SK-MEL-5 (cell line): ENCODE measurements at places on chromosomes 11 and 22. TPM values are rescaled to one million over a fixed set of nuclear protein-coding genes. Genes with fewer than 3 reads are reported as not detected.
A peak's percentile ranks its signal among the peaks of the same experiment; 100 is the strongest.

- no peak for DNase-seq
Observed at GRCh38 chr11:86587264-86588193, 84.9 kb downstream of the ME3 start.

- DNase-seq = no peak
Observed at GRCh38 chr22:26903030-26903856, 245.9 kb downstream of the MIAT start.

DNA sequence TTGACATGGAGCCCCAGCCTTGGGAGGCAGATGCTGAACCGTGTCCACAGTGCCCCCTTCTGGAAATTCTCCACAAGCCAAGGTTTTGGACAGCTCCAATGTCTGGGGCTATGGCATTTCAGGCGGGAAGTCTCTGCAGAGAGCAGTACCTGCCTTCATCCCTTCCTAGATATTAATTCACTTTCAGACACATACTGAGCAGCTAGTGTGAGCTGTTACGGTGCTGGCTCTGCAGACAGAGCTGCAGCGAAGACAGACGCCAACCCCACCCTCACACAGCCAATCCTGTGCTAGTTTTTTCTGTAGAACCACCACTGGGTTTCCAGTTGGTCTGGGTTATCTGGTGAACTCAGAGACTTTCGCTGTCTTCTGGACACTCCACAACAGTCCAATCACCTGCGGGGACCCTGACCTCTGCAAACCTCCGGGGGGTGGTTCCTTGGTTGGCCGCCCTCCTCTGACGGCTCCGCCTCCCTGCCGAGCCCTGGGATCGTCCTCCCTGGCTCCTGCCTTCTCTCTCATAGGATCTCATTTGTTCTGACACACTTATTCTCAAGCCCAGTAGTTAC lies 9.1 kb downstream of the LMF2 start:
- peak; percentile 92 for DNase-seq

DNA sequence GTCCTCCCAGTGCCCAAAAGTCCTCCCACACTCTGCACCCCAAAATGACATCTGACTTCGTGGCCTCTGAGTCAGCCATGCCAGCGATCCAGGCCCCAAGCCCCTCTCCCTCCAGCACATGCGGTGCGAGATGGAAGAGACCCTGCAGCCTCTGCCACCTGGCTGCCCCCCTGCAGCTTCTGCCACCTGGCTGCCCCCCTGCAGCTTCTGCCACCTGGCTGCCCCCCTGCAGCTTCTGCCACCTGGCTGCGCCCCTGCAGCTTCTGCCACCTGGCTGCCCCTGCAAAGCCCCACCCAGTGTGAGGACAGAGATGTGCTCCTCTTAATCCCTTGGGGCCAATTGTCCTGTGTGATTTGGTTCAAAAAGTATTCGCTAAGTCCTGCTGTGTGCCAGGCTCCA lies 68.0 kb downstream of the WNT7B start:
- DNase-seq = no peak

- no peak for DNase-seq
Observed at GRCh38 chr11:106271686-106272085, 194.2 kb downstream of the AASDHPPT start.

- no peak for DNase-seq
Observed at GRCh38 chr11:99686838-99687237, 666.1 kb downstream of the CNTN5 start.

DNA sequence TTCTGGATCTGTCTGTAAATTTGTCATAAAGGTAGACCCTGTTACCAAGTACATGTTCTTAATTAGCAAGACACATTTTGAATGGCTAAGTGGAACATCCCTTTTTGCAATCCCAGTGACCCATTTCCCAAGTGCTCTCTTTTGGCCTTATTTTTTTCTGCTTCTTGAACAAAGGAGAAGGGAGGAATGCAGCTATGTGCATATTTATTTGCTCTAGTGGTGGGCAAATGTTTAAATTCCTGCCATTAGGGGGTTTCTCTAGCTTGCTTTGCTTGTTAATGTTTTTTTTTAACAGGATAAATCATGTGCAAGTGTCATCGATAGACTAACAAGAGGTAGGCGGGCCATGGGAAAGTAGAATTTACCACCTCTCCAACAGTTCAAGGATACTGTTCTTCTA lies 135.7 kb downstream of the COMMD9 start:
- DNase-seq = no peak

DNA sequence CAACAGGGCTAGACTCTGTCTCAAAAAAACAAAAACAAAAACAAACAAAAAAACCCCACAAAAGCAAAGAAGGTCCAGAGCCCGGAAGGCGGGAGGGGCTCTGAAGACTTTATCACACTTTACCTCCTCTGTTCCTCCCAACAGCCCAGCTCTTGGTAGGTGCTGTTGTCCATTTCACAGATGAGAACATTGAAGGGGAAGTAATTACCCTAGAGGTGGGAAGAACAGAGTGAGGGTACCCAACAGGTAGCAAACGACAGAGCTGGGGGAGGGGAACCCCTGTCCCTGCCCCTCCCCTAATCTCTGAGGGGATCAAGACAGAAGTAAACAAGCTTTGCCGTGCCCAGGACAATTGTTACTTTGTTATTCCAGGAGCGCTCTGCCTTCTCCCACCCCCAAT lies 1.0 kb upstream of the BIK start:
- DNase-seq = no peak

- DNase-seq = no peak
Observed at GRCh38 chr11:94964934-94965333, 8.4 kb downstream of the CWC15 start.

GRCh38 chr11:77636731-77637344 lies 756 bp downstream of the CLNS1A start:
- peak; percentile 5 for DNase-seq

DNA sequence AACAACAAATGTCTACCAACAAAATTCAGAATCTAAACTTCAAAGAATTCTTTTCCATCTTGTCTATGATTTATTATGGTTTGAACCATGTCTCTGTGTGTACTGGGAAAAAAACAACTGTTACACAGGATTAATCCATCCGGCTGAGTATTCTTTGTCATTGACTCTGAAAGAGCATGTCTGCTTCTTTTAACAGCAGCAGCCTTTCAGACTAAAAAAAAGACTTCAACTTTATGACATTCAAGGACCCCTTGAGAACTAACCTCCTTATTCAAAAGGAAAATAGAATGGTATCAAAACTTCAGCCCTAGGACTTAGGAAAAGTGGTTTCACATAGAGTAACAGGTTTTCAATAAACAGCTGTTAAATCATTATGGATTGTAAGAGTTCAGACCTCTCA lies 79.9 kb downstream of the MRTFA start:
- DNase-seq = no peak

DNA sequence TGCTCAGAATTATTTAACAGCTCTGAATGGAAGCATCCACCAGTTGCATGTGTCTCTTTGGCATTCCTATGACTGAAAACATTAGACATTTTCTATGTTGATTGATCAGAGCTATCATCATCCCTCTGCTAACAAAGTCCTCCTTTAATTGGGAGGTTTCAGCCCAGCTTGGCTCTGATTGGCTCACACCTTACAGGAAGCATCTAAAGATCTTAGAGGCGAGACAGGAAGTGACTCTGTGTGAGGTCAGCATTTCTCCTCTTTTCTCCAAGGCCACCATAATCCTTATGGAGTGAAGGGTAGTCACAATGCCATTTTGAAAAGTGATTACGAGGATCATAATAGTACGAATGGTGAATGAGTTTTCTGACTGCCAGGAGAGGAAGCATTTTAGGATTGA lies 260.8 kb downstream of the MIAT start:
- peak; percentile 22 for DNase-seq

DNA sequence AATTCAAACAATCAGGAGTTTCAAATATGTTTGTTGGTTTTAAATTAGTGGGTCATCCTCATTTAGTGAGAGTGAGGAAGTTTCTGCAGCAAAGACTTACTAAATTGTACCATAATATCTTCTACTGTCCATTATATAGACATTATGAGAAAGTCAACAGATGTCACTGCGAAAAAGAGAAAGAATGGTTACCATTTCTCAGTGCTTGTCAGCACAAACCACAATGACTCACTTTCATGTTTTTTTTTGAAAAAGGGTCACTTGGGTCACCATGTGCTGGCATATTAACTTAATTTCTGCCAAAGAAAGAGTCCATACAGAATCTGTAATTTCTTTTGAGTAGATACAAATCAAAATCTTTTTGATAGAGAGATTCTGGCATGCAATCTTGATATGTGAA lies 924.6 kb upstream of the FAT3 start:
- DNase-seq = no peak

- DNase-seq = no peak
Observed at GRCh38 chr11:74755395-74755995, 6.8 kb downstream of the RNF169 start.

DNA sequence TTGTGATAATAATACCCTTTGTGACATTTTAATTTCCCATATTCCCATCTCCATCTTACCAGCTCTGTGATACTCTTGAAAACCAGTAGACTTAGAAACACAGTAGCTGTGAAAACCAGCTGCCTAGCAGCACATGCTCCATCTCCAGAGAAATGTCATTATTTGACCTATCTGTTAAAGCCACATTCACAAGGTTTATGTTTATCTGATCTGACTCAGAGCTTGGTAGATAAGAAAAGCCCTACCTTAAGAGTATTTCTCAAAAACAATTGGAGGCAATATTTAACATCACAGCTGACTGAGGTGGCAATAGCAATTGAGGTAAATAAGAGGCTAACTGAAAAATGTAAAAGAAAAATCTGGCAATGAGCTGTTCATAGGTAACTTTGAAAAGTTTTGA lies 8.1 kb upstream of the ANO3 start:
- DNase-seq = no peak

- DNase-seq = no peak
Observed at GRCh38 chr22:37340331-37341262, 58.3 kb downstream of the CYTH4 start.

DNA sequence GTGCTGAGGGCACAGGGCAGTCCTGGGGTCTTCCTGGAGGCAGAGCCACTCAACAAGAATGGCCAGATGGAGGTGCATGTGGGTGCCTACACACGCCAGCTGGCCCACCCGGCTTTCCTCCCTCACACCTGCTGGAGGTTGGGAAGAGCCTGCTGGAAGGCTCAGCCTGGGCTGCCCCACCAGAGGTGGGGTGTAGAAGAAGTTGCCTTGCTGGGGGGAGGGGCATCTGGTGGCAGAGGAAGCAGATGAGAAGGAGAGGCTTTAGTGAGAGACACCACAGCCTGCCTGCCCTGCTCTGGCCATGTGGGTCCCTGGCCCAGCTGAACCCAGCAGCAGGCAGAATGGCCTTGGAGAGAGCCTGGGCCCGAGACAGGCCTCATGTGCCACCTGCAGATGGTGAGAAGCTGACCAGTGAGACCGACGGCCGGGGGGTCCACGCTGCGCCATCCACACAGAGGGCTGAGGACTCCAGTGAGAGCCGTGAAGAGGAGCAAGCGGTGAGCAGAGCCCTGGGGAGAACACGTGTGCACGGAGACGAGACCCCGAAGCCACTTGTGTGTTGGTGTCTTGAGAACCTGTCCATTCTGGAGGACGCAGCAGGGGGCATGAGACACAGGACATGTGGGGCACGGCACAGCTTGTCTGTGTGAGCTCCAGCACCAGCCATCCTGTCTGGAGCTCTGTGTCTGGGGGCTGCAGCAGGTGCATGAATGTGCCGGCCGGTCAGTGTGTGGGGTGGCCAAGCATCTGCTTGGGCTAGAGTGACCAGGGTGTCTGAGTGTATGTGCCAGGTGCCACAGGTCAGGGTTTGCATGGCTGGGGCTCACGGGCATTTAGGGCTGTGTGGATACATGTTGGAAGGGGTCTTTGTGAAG lies 2.7 kb downstream of the B4GALNT4 start:
- no peak for DNase-seq

GRCh38 chr22:48953830-48954229 lies 873.8 kb downstream of the BRD1 start:
- no peak for DNase-seq

GRCh38 chr11:119493712-119494111 lies 70.7 kb upstream of the THY1 start:
- no peak for DNase-seq

DNA sequence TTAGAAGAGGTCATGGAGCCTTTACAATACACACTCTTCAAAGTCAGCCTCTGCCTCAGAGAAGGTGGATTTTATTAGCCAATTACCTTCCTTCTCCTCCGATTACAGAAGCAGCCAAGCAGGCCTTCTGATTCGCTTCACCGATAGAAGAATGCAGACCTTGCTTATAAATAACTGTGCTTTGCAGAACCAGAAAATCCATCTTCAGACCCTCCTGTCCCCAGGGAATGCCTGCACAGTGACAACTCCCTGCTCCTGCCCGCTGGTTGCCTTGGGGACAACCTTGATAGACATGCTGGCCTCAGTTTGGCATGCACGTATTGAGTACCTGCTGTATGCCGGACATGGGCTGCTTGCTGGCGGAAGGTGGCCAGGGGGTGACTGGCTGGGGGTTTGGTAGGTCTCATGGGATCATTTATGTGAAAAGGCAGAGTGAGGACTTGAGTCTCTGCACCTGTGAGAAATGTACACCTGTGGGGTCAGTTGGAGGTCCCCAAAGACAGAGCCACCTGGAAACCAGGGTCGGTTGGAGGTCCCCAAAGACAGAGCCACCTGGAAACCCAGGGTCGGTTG lies 1238.7 kb downstream of the BRD1 start:
- DNase-seq = no peak

GRCh38 chr22:23574877-23575276 lies 5.2 kb downstream of the IGLL1 start:
- DNase-seq = no peak

DNA sequence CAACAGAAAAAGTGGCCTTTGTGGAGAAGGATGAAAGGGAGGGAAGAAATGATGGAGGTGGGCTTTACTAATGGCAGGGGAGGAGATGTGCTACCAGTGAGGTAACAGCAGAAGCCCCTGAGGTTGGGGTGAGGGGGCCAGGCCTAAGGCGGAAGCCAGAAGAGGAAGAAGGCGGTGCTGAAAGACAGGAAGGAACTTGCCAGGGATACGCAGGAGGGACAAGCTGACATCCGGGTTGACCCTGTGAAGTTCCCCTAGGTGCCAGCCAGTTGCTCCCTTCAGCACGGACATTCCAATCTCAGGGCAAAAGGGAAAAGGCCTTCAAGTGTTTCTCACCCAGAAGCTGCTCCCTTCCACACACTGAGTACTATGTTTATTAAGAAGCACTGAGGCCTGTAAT lies 2.3 kb upstream of the TIRAP start:
- no peak for DNase-seq

DNA sequence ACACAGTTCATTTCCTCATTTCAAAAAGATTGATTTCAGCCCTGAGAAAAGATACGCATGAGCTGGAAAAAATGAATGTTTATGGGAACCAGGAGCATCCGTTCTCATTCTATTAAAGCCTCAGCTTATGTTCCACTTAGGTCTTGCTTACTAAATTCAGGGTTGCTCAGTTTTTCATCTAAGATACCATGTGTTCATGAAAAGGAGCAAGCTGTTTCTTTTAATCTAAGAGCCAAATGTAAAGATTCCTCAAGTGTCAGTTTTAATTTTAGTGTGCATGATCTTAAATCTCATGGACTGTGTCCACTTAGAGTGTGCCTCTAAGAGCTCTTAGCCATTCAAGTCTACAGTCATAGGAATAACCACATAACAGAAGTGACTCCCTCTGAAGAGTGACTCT lies 141.5 kb upstream of the ARHGAP42 start:
- no peak for DNase-seq

- DNase-seq = peak; percentile 61
Observed at GRCh38 chr11:122731500-122731913, 76.0 kb downstream of the UBASH3B start.

Gene GGT5
- 0.13 TPM in 1 of 2 replicates, not detected in the other for total RNA-seq

Gene SLC6A5
- not detected in 2 replicates for total RNA-seq

Gene GAS2
- 8.5 and 9.1 TPM in 2 replicates for total RNA-seq

Gene OR51E2
- not detected in 2 replicates for total RNA-seq

Gene FOLH1
- 7.0 and 7.4 TPM in 2 replicates for total RNA-seq

Gene GRAP2
- 0.67 and 2.2 TPM in 2 replicates for total RNA-seq

Gene MIOX
- total RNA-seq = not detected in 2 replicates

Gene GDPD4
- total RNA-seq = not detected in 2 replicates

Gene MS4A2
- not detected in 2 replicates for total RNA-seq

Gene MMP27
- not detected in 2 replicates for total RNA-seq

Gene PICK1
- total RNA-seq = 24.2 and 35.7 TPM in 2 replicates
